ENCODE measurements at places on chromosomes 11 and 22.

DNA sequence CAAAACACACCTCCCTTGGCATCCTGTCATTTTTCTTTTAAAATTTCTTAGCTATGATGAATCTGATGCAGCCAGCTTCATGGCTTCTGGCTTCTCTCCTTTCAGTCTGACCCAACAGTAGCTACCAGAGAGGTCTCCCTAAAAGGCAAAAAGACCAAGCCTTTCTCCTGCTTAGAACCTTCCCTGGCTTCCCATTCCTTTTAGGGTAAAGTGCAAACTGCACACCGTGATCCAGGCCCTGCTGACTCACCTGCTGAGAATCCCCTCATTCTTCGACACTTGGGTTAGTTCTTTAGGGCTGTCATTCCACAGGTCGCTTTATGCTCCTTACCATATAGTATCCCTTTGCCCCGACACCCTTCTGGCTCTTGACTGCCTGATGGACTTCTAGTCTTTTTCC lies 362.4 kb downstream of the MIAT start:
- DNase-seq, result no peak

- DNase-seq, result no peak
These were observed 82.4 kb upstream of the VPREB1 start for GRCh38 chr22:22161924-22162851.

GRCh38 chr11:66409226-66409625 lies 11.6 kb upstream of the NPAS4 start:
- DNase-seq, result no peak

- no peak for DNase-seq
These were observed 215.0 kb upstream of the CTSC start for GRCh38 chr11:88552379-88553062.

DNA sequence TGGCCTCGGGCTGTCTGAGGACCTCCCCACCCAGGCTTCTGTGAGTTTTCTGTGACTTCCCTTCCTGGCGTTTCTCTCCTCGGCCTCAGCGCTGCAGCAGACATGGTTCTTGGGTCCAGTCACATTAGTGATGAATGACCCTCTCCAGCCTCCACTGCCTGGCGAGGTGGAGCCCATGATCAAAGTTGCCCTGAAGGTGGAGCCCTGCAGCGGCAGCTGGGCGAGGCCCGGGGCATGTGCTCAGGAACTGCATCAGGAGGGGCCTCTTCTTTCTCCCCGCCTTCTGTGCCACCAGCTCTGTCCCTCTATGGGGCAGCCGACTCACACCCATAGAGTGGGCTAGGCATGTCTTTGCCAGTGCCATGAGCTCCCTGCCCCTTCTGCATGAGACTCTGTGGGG lies 1079.7 kb downstream of the TBC1D22A start:
- DNase-seq, result no peak

DNA sequence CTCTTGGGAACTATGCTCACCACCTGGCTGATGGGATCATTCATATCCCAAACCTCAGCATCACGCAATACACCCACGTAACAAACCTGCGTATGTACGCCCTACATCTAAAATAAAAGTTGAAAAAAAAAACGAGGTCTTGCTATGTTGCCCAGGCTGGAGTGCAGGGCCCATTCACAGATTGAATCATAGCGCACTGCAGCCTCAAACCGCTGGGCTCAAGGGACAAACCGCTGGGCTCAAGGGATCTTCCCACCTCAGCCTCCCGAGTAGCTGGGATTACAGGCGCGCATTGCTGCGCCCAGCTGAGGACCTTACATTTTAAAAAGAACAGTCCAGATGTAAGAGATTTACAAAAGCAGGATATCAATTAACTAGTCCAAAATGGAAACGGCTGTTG lies 41.9 kb upstream of the EMID1 start:
- no peak for DNase-seq

DNA sequence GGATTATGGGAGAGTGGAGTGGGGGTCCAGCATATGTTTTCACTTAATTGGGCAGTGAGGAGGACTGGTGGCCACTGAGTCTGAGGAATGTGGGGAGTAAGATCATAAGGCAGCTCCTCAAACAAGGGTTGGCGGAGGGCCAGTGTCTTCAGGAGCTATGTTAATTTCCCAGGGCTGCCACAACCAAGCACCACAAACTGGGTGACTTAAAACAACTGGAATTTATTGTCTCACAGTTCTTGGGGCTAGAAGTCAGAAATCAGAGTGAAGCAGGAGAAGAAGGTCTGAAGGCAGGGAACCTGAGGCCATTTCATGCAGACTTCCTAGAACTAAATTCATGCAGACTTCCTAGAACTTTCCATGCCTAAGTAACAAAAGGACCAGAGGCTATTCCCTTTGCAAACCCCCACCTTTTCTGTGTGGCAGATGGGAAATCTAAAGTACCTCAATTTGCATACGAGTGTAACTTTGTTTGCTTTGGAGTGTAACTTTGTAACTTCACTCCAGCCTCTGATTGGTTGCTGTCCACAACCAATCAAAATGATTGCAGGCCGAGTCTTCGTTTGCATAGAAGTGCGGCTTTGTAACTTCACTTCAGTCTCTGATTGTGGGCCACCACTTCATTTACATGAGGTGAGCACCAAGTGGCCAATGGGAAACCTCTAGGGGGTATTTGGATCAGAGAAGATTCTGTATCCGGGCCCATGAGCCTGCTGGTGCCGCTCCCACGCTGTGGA lies 50.5 kb upstream of the ZBED5 start:
- DNase-seq, result no peak

DNA sequence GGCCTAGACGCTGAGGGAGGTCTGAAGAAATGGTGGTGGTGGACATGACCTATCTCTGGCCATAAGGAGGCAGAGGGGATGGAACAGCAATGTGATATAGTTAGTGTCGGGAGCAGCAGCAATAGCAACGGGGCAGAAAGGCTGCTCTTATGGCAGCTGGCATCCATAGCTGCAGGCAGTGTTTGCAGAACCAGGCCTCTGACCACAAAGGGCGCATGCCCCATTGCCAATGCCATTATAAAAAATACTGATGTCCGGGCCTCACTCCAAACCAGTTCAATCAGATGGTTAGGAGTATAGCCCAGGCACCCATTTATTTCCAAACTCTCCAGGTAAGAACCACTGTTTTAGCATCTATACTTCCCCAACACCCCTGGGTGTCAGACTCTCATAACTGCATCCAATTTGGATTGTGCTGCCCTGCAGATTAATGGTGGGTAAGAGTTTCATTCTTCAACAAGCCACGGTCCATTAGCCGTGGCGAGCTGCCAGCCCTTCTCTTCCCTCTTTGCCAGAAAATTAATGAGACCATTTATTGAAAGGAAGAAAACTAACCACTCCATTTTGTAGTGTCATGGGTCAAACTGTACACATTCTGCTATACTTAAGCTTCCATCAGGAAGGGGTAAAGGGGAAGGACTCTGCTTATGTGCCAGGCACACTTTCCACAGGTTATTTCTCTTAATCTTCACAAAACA lies 72.8 kb upstream of the SPON1 start:
- DNase-seq, result no peak

GRCh38 chr11:613369-613968 lies 2.3 kb downstream of the IRF7 start:
- DNase-seq, result peak; percentile 61

- DNase-seq, result no peak
These were observed 97.6 kb upstream of the E2F8 start for GRCh38 chr11:19338375-19338774.

- DNase-seq, result no peak
These were observed 119.8 kb upstream of the ANO1 start for GRCh38 chr11:69958308-69958707.

DNA sequence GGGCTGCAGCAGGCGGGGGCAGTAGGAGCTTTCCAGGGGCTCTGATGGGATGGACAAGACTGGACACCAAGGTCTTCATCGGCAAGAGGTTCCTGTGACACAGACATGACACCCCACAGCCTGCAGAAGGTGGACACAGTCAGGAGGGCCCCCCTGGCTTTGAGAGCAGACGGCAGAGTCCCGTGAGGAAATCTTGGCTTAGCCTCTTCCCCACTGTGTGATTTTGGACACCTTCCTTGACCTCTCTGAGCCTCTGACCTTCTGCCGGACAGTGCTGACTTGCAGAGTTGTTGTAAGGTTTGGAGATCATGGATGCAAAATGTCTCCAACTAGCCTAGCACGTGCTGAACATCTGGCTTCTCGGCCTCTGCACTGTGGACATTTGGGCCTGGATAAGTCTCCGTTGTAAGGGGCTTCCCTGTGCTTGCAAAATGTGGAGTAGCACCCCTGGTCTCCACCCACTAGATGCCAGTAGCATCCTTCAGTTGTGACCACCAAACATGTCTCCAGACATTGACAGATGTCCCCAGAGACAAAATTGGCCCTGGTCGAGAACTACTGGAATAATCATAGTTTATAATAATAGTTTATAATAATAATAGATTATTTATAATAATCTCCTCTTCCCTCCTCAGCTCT lies 54.6 kb downstream of the MCM5 start:
- no peak for DNase-seq

DNA sequence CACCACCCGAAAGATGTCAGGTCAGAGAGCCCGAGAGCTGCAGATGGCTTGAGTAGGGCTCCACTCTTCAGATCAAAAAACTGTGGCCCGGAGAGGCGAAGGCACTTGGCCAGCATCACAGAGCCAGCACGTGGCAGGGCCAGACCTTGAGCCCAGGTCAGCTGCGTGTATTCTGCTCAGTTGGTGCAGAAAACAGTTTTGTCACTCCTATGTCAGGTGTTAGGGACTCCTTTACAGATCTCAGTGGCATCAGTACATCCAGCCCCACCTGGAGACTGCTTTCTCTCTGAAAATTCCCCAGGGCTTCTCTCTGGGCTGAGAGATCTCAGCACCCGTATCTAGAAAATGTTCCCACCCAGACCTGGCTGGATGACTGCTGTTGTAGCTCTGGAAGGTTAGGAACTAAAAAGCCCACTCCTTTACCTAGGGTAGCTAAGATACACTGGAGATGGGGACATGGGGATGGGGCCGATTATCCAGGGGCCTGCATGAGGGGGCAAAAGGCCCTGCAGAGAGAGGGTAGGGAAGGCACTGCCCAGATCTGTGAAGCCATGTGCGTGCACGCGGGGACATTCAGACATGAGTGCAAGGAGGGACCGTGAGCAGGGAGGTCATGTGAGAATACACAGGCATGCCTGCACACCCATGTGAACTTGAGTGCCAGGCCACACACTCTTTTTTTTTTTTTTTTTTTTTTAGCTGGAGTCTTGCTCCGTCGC lies 3.4 kb downstream of the APOA1 start:
- no peak for DNase-seq

DNA sequence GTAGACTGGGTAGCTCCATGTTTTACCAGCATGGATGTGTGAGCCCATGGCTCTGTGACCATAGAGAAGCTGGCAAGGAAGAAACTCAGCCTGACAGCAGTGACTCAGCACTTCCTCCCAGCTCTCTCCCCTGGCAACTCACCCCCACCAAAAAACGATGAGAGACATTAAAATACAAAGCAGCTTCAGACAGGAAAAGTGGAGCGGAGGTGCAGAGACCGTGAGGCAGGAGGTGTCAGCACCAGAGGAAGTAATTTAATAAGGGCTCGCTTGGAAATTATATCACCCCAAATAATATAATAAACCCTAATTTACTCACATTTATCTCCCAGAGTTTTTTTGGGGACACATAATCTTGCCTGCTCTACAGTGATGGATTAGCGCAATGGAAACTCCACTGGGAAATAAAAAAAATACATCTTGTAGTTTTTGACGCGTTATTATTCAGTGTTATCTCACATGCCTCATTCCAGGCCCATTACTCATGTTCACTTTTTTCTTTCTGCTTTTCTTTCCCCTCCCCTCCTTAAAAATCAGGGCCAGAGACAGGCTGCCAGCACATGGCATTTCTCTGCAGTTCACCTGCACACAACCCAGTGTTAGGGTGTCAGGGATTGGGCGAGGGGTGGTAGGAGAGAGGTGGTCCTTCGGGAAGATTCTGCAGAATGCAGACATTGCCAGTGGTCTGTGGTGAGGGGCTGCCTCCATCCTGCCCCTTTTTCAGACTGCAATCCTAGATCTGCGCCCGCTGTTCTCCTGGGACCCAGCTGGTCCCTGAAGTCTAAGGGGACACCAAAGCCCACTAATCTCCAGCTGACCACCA lies 170.8 kb downstream of the BUD13 start:
- no peak for DNase-seq

DNA sequence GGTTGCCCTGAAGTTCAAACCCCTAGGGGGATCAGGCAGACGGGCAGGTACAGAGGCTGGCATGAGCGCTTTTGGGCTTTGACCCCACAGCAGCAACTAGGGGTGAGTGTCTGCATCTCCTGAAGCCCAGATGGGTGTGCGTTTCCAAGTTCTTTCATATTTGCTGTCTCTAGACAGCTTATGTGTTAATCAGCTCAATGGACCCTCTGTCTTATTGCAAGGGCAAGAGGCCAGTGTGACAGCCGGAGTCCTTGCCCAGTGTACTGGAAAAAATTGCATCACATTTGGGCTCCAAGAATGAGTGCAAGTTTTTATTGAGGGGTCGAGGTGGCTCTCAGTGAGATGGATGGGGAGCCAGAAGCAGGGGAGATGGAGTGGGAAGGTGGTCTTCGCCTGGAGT lies 1863.7 kb upstream of the RAG2 start:
- DNase-seq, result no peak

GRCh38 chr11:78815831-78816230 lies 241.2 kb upstream of the NARS2 start:
- no peak for DNase-seq

GRCh38 chr11:70040452-70040851 lies 37.7 kb upstream of the ANO1 start:
- no peak for DNase-seq

DNA sequence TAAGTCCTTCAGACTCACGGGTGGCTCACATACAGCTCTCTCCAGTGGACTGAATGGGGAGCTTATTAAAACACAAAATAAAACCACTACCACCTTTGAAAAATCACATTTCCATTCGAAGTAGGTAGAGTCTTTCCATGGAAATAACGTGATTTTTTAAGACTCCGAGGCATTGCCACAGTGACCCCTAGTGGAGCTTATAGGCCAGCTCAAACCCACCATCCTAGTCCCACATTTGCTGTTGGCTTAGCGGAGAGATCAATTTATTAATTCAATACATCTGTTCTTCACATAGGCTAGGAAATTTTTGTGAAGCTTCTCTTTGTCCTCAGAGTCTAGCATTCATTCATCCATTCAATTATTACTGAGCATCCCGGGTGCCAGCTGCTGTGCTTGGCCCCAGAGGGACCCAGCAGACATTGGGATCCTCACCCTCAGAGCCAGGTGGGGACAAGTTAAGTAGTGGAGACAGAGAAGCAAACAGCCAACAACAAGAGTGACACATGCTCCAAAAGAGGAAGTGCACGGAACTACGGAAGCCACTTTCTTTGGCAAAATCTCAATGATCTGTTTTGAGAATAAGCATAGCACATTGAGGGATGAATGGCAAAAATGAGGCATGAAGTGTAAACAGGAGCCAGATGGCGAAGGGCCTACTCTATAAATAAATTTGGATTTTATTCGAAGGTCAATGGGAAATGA lies 10.2 kb upstream of the P4HA3 start:
- no peak for DNase-seq

GRCh38 chr22:26056455-26057200 lies 112.6 kb upstream of the SEZ6L start:
- no peak for DNase-seq

DNA sequence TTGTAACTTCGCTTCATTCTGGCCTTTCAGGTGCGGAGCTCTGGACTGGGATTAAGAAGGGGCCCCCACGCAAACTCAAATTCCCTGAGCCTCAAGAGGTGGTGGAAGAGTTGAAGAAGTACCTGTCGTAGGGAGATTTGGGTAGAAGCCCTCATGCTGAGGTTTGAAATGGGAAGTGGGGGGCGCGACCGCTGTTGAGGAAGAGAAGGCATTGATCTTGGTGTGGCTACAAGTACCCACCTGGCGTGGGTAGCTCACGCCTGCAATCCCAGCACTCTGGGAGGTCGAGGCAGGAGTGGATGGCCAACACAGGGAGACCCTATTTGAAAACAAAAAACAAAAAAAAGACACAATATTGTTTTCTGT lies 779 bp downstream of the SELENOH start:
- DNase-seq, result no peak

- DNase-seq, result no peak
These were observed 1.1 kb upstream of the SLC35F2 start for GRCh38 chr11:107859459-107860239.
